NCI-H82 (cell line): ENCODE measurements at places on chromosomes 3 and 15.

- DNase-seq, result no peak
Measured at GRCh38 chr3:192931825-192932224, 14.2 kb upstream of the MB21D2 start.

DNA sequence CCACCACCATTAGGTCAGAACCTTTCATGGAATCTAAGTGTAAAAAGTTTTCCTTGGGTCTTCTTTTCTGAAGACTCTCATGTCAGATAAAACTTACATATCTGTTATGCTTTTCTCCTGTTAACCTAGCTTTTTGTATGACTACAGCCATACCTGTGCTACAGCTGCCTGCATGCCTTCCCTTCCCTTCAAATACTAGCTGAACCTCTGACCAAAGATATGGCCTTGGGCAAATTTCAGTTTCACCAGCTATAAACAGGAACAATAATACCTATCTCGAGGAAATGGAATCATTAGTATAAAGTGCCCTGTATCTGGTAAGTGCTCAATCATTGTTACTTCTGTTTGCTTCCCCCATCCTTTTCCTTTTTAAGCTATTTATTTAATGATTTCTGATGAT lies 25.0 kb downstream of the GLB1 start:
- no peak for DNase-seq

GRCh38 chr3:128873244-128874022 lies 6.0 kb upstream of the ACAD9 start:
- DNase-seq, result no peak

DNA sequence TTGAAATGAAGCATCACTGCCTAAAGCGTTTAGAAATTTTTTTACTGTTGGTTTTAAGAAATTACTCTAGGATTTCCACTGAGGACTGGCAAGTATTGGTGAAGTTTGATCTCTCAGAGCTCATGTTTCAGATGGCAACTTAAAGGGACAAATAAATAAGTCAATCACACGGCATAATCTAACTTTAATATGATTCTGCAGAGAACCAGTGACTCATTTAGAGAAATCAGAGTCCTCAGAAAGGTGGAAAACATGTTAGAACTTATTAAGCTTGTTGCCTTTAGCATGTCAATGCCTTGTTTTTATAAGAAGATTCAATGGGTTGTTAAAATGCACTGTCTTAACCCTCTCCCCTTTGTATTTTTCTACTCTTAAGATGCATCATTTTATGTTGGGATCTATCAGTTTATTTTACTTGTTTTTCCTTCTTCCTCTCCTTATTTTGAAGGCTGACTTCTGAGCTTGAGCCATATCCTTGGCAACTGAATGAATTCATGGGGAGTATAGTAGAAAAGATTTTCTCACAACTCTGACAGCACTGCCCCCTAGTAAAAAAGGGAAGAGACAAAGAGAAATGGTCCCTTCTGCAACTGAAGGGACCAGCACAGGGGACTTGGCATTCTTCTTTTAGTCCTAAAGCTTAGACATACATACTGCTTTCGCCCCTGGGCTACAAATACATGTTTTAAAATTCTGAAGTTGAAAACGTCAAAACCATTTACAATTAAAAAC lies 431.2 kb downstream of the LPP start:
- no peak for DNase-seq

GRCh38 chr3:179147514-179147872 lies 664 bp upstream of the PIK3CA start:
- DNase-seq, result no peak

DNA sequence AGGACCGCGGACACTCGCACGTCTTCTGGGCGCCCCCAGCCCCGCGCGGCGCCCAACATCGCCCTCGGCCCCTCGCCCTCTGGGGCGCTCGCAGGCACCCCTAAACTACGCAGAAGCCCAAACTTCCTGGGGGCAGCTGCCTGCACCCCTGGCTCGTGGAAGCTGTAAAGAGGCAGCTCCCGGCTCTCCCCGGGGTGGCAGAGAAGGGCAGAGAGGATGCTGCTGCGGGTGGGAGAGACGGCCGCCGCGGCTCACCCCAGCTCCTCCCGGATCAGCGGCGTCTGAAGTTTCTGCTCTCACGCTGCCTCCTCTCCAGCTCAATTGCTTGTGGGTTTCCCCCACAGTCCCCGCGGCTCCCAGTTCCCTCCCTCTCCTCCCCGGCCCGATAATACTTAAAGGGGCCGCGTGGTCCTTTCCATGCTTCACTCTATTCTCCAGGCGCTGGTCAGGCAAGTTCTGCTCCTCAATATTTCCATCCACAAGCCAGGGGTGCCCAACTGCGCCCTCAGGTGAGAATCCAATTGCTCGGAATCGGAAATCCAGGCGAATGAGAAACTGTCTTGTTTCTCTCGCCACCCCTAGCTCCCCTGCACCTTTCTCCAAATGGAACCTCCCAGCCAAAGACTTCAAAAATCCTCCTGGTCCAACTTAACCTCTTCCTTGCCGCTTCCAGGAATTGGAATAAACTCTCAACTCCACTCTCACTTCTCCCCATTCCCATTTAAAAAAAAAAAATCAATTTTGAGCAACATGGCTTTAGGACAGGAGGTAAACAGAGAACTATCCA lies 748.5 kb downstream of the ROBO1 start:
- DNase-seq, result peak; percentile 94

DNA sequence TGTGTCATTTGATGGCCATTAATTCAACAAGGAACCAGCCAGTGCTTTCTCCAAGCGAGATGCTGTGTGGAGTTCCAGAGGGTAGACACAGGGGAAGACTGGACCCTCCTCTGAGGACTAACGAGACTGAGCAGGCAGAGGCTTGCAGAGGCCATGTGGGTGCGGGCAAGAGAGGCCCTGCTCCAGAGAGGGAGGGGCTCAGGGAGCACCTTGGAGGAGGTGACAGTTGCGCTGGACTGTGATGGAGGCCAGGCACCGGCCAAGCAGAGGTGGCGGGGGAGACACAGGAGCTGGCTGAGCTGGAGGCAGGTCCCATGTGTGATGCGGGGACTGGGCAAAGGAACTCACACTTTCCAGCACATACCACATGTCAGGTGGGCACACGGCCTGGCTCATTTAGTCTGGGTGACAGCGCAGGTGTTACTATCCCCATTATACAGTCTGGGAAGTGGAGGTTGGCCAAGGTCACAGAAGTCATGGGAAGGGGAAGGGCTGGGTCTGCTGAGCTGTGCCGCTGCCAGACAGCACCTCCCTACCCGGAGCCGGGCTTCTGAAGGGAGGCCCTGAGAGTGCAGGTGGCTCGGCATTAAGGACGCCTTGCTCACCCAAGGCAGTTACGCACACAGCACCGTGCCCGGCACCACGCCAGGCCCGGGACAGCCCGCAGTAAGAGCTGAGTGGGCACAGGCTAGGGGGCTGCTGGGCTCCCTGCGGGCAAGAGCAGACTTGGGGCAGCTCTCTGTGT lies 3.7 kb downstream of the MELTF start:
- DNase-seq, result no peak

DNA sequence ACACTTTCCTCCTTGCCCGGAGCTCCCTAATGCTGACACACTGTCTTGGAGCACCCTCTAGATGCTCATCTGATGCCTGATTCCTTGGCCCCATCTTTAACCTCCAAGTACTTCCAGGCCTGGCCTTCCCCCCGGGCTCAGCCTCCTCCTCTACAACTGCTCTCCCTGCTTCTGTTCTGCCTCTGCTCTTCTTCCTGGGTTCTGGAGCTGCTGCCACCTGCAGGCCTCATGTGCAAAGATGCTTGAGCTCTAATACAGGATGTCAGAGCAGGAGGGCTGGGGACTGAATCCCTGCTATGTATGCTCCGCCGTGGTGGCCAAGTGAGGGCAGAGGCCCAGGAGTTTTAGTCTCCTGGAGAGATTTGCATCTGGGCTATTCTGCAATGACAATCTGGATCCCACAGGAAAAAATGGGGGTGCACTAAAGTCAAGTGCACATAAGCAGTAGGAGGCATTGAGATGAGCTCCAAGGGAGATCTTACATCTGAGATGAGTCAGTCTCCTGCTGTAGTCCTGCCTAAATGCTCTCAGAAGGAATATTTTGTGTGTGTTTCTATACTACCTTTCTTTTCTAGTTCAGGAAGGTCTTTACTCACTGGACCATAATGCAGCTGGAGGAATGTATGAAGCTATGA lies 296.3 kb downstream of the UACA start:
- DNase-seq, result peak; percentile 78

DNA sequence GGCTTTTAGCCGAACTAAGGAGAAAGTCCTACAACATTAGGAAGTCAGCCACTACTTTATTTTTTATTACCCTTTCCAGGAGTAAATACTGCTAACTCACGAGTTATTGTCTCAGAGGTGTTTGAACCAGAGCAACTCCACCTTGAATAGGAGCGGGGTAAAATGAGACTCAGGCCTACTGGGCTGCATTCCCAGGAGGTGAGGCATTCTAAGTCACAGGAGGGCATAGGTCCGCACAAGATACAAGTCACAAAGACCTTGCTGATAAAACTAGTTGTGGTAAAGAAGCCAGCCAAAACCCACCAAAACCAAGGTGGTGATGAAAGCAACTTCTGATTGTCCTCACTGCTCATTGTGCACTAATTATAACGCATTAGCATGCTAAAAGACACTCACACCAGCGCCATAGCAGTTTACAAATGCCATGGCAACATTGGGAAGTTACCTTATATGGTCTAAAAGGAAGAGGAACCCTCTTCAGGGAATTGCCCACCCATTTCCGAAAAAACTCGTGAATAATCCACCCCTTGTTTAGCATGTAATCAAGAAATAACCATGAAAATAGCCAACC lies 555.9 kb downstream of the IGSF11 start:
- DNase-seq, result no peak
